ENCODE measurements at places on chromosomes 7 and 10.

DNA sequence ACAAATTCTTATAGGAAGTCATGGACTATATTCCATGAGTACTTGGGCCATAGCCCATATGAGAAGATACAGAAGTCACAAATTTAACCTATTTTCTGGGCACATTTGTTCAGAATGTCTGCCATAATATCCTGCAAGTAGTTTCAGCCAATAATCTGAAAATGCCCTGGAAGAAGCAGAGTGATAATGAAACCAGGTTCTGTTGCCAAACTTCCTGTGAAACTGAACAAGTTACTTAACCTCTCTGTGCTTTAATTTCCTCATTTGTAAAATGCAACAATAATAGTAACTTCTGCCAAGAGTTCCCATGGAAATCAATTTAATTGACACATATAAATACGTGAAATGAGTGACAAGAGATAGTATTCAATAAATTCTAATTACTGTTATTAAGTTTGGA lies 88.8 kb downstream of the SEMA3C start:
- no peak for DNase-seq

DNA sequence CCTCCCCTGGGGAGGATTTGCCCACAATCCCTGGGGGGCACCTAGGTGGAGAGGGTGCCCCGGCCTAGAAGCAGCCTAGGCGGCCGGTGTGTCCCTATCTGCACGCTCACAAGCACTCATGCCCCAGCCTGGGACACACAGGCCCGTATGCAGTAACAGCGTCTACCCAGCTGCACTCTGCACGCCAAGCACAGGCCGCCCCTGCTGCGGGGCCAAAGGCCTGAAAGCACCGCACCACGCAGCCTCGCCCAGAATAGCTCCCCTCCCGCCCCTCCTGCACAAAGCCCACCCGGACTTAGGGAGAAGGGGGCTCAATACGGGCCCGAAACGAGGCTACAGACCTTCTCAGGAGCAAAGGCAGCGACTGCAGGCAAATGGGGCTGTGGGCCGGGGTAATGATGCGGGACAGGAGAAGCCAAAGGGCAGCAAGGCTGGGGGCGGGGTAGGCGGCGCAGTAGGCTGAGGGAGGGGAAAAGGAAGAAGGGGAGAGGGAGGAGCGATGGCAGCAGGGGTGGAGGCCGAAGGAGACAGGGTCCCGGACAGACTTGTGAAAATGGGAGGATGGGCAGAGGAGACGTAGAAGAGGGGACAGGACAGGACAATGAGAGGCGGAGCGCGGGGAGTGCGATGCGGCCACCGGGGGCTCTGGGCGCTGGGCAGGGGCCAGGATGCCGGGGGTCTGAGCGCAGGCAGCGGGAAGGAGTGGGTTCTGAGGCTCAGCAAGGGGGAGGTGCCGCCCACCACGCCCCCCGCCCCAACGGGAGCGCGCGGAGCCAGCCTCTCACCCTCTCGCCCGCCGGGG lies 544 bp downstream of the GPRIN2 start:
- no peak for DNase-seq

GRCh38 chr7:46930366-46930765 lies 651.5 kb downstream of the TNS3 start:
- DNase-seq = no peak

DNA sequence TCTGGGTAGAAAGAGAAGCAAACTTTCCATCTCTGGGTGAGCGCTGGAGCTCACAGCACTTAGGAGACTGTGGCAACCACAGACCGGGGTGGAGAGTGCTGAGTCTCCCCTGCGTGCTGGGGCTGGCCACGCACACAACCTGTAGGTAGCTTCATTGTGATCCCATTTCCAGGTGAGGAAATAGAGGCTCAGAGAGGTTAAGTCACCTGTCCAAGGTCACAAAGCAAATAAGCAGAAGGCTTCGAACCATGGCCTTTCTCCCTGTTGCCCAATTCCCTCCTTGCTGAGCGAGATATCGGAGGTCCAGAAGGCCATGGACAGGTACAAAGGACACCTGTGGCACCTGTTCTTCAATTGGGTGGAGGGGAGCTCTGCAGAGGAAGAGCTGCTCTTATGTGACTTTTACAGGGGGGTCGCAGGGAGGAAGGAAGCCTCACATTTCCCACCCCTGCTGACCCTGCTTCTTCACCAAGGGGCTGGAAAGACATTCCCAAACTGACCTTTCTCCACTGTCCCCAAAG lies 39.4 kb downstream of the ZCCHC24 start:
- DNase-seq = no peak

DNA sequence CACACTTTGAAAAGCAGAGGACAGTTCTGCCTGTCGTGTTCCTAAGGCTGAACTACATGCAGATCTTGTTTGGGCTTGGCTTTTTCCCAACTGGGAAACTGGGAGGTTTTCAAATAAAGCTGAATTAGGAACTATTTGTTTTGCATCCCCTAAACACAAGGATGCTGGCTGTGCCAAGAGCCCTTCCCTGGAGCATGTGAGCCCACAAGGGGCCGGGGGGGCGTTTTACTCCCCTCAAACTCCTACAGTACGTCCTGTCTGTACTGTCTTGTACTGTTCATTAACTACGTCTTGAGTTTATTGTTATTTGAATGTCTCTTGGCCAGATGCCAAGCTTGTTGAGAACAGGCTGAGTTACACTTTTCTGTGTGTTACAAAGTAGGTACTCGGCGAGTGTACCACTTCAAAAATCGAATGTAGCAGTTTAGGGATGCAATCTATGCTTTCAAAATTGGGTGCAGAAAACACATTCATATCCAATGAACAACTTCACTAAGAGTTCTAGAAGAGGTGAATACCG lies 94.9 kb downstream of the GFRA1 start:
- DNase-seq = no peak

DNA sequence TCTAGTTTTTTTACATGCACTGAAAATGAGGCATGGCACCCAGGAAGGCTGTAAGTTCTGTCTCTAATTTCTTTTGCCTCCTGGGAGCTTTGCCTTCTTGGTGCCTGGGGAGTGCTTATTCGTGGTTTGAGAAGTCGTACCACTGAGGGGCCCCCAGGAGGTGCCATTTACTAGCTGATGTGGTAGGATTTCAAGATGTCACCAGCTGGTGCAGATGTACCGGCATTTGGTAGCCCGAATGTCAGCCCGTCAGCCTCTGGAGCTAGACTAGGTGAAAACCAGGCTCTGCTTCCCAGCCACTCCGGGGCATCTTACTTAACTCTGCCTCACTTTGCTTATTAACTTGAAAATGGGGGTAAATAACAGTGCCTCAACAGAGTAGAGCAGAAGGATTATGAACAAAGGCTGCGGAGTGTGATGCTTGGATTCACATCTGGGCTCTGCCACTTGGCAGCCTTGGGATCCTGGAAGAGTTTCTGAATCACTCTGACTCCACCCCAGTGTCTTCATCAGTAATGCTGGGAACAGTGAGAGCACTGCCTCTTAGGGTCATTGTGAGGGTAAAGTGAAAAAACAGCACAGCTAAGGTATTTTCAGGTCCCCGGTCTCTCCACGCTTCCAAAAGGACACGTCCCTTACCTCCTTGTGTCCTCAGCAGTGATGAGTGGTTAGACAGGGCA lies 31.4 kb upstream of the BTBD16 start:
- DNase-seq = no peak

- no peak for DNase-seq
Measured at GRCh38 chr7:39429421-39429820, 136.8 kb upstream of the YAE1 start.

GRCh38 chr7:88106434-88106833 lies 113.4 kb downstream of the SRI start:
- DNase-seq = no peak

DNA sequence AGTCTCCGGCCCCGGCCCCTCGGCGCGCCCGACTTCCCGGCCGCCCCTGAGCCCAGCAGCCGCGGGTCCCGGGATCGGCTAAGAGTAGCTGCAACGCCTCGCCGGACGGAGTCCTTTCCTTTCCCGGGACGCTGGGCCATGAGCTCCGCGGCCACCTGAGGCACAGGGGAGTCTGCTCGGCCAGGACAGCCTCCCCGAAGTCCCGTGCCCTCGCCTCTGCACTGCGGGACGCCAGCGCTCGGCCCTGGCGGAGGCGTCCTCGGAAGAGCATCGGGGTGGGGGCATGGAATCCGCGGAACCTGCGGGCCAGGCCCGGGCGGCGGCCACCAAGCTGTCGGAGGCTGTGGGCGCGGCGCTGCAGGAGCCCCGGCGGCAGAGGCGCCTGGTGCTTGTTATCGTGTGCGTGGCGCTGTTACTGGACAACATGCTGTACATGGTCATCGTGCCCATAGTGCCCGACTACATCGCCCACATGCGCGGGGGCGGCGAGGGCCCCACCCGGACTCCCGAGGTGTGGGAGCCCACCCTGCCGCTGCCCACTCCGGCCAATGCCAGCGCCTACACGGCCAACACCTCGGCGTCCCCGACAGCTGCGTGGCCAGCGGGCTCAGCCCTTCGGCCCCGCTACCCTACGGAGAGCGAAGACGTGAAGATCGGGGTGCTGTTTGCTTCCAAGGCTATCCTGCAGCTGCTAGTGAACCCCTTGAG lies 502 bp downstream of the SLC18A3 start:
- DNase-seq = no peak

DNA sequence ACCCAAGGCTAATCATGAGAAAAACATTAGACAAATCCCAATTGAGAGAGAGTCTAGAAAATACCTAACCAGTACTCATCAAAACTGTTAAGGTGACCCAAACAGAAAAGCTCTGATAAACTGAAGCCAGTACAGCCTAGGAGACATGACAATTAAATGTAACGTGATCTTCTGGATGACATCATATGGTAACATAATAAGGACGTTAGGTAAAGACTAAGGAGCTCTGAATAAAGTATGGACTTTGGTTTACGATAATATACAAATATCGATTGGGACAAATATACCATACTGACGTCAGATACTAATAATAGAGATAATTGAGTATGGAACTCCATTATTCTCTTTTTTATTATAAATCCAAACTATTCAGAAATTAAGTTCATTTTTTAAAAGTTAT lies 561.1 kb upstream of the STEAP1 start:
- DNase-seq = no peak

- no peak for DNase-seq
Measured at GRCh38 chr10:100827819-100828737, 82.7 kb downstream of the PAX2 start.

GRCh38 chr10:124894569-124895215 lies 47.2 kb upstream of the ZRANB1 start:
- DNase-seq = no peak

GRCh38 chr10:14032406-14032998 lies 298.2 kb downstream of the FRMD4A start:
- no peak for DNase-seq

- no peak for DNase-seq
Measured at GRCh38 chr10:120580918-120581895, 124.2 kb downstream of the PLPP4 start.

DNA sequence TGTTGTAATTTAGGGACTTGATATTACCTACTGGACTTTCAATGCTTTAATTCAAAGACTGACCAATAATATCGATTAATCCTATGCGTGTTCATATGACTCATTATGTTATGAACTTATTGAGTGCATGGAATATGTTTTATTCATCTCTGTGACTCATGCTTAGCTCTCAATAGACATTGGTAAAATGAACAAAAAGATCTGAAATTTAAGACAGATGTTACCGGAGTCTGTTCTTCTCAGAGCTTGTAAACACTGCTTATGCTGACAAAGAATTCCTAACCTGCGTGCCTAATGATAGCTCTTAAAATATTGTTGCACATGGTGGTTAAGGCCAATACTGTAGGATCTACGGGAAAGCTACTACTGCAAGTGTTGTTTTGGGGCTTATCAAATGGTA lies 131.5 kb upstream of the ACBD5 start:
- no peak for DNase-seq

DNA sequence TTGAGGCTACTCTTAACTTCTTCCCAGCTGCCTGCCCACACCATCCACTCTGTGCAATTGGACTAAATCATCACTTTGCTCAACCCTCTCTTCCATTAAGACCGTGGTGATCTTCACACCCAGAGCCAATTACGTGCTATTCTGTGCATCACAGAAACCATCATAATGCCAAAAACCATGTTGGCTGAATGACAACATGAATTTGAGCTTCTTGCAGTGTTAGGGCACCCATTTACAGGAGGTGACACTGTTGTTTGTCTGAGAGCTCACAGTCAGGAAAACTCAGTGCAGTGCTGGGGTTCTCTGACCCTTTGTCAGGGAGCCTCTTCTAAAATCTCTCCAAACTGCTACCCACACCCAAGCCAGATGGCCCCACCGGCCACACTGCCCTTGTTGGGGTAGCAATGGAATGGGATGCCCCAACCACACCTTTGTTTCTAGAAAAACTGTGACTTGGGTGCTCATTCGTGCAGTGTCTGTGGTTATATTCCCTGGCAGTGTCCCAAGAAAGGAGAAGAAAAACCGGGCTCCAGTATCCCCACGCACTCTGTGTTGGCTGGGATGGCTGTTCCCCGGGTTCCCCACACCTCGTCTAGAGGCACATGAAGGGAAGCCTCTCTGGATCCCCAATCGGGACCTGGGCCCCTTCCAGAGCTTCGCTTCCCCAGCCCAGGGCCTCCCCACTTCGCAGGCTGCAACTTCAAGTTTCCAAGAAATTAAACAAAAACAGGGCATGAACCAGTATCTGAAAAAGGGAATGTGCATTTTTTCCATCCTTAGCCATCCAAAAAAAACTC lies 2.0 kb upstream of the TNS3 start:
- no peak for DNase-seq

DNA sequence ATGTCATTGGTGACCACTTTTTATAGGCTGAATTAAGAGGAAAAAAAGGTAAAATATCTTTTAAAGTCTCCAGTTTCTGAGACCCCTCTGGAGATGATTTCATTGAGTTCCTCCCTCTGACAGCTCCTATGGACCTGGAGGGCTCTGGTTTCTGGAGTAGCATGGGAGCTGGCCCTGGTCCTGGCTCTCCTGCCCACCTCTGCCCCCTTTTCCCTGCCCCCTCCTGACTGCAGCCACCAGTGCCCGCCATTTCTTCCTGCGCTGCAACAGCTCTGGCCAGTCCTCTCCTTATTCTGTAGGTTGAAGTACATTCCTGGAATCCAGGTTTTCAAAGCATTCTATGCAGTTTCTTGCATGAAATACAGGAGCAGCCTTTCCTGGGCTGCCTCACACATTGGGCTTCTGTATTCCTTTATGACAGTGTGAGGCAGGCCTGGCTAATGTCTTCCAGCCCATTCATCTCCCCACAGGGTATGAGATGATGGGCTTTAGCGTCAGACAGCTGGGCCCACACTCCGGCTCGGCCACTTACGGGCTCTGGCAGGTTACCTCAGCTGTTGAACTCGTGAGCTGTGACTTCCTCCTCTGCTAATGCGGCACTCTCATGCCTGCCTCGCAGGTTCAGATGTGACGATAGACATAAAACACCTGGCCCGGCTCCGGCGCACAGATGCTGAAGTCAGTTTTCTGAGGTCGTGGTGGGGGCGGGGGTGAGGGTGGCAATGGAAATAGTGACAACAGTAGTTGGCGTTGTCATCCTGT lies 101.7 kb downstream of the MGMT start:
- no peak for DNase-seq

- DNase-seq = no peak
Measured at GRCh38 chr10:68408898-68409518, 1.9 kb upstream of the RUFY2 start.

GRCh38 chr7:20444030-20444800 lies 113.5 kb downstream of the ITGB8 start:
- DNase-seq = no peak

All from NCI-H774 (cell line).